ENCODE measurements at places on chromosomes 1 and 21. TPM values are rescaled to one million over a fixed set of nuclear protein-coding genes. Genes with fewer than 3 reads are reported as not detected.

The TEX38 gene
- total RNA-seq = not detected

The FAM177B gene
- total RNA-seq = not detected

The RNF186 gene
- total RNA-seq = not detected

The PLA2G4A gene
- total RNA-seq = 0.94 TPM

The PTPRF gene
- total RNA-seq = 73.2 TPM

The IL20 gene
- not detected for total RNA-seq

The CD48 gene
- not detected for total RNA-seq

The BCAN gene
- 94.8 TPM for total RNA-seq

The TMEM125 gene
- total RNA-seq = 0.31 TPM
